ENCODE measurements at places on chromosomes 3 and 15.

GRCh38 chr3:111924283-111924682, 54.5 kb upstream of the ABHD10 start:
- DNase-seq: no peak

DNA sequence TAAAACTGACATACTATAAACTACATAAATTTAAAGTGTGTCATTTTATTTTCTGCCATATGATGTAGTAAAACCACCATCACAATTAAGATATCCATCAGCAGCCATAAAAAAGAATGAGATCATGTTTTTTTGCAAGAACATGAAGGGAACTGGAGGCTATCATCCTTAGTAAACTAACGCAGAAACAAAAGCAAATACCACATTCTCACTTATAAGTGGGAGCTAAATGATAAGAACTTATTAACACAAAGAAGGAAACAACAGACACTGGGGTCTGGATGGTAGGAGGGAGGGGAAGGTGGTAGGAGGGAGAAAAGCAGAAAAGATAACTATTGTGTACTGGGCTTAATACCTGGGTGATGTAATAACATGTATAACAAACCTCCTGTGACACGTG, 24.6 kb downstream of the CCDC14 start:
- no peak for DNase-seq

DNA sequence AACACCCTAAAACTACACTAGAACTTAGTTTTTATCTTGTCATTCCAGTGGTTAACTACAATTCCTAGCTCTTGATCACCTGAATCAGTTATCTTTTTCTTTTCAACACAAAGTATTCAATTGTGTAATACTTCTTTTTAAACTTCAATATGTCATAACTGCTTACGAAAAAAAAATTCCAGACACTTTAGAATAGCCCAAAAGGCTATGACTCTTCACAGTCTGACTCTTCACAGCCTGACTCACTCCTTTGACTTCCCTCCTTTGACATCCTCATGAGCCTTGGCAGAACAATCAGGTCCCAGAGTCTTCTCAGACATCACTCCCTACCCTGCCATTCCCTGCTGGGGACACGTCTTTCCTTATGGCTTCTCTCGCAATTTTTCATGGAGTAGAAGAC, 727.1 kb downstream of the ROBO1 start:
- no peak for DNase-seq

DNA sequence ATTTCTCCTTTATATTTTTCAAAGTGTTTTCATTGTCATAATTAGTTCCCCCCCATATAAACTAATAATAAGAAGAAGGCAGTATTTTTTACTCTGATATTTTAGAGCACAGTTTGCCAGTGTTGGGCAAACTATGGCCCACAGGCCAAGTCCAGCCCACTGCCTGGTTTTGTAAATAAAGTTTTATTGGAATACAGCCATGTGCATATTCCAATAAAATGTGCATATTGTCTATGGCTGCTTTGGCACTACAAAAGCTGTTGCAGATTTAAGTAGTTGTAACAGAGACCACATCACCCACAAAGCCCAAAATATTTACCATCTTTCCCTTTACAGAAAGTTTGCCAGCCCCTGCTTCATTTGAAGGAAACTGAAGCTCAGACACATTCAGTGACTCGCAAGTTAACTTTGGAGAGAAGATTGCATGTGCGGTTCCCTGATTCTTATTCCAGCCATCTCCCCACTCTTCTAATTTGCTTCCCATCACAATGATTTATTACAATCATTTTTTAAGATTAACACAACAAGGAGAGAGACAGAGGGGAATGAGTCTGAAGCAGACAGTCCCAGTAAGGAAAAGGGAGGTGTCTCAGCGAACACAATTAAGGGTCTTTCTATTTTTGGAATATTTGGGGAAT, 48.9 kb downstream of the RFTN1 start:
- DNase-seq: no peak

- DNase-seq: no peak
Observed at GRCh38 chr3:29527246-29527645, 246.4 kb downstream of the RBMS3 start.

DNA sequence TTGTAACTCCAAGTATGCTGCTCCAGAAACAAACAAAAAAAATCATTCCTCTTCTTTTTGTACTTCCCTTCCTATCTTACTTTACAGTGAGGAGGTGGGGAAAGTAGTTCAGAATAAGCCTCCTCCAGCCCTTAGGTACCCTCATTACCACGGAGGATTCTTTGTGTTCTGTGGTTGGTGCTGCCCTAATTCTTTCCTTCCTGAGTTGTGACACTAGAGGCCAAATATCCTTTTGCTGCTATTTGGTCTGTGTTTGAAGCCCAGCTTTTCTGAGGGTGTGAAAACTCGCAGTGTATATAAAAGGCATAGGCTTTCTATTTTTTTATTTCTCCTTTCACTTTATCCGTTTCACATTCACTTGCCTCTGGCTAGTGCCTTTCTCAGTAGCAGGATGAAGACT, 98.2 kb downstream of the HHLA2 start:
- no peak for DNase-seq

DNA sequence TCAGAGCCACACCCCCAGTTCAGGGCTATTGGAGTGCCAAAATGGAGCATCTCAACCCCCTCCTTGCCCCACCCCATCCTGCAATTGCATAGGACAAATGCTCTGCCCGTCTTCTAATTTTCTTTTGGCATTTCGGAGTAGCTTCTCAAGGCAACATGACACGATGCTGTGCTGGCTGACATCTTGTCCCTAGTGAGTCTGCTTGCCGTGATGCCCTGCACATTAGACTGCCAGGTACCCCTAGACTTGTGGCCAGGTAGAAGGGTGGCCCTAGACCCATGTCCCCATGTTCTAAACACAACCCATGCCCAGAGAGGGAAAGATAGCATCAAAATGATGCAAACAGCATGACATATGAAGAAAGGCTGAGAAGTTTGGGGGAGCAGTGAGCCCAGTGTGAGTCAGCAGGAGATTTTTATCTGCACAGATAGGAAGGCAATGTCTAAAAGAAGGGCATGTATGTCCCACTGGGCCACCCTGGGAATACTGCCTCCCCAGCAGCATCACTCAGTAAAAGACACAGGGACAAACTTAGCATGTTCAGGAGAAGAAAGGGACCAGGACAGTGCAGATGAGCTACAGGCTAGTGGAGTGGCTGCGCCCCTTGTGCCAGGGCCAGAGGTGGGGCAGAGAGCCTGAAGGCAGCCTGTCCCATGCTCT, 36.8 kb downstream of the CA12 start:
- no peak for DNase-seq

- no peak for DNase-seq
Observed at GRCh38 chr3:37514055-37514665, 339.8 kb upstream of the LRRFIP2 start.

DNA sequence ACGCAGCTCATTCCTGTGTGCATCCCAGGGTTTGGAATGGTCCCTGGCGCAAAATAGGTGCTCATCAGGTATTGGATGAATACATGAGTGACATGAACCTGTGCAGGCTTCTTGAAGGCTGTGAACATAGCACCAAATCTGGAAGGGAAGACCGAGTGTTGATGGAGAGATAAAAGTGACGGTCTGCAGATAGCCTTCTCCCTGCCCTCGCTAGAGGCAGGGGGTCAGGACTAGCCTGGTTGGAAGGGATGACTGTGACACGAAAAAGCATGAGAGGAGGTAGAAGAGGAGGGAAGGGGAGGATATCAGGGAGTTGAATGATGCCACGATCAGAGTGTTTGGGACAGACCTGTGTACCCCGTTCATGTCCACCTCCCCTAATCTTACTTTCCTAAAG, 267.1 kb downstream of the XXYLT1 start:
- no peak for DNase-seq
